ENCODE measurements at places on chromosomes 7 and 10. TPM values are rescaled to one million over a fixed set of nuclear protein-coding genes. Genes with fewer than 3 reads are reported as not detected.

The TCERG1L gene
- 1.4 TPM for polyA plus RNA-seq

The EIF3A gene
- 184 TPM for polyA plus RNA-seq

The RPA3 gene
- polyA plus RNA-seq, result 65.4 TPM

The IL6 gene
- polyA plus RNA-seq, result not detected

The EGR2 gene
- 4.0 TPM for polyA plus RNA-seq

The CYP2C18 gene
- 0.35 TPM for polyA plus RNA-seq

The OR2A7 gene
- 9.2 TPM for polyA plus RNA-seq

GRCh38 chr10:19947656-19948055 lies 131.4 kb downstream of the PLXDC2 start:
- DNase-seq, result no peak

GRCh38 chr7:19404912-19405329 lies 259.7 kb upstream of the FERD3L start:
- DNase-seq, result no peak

DNA sequence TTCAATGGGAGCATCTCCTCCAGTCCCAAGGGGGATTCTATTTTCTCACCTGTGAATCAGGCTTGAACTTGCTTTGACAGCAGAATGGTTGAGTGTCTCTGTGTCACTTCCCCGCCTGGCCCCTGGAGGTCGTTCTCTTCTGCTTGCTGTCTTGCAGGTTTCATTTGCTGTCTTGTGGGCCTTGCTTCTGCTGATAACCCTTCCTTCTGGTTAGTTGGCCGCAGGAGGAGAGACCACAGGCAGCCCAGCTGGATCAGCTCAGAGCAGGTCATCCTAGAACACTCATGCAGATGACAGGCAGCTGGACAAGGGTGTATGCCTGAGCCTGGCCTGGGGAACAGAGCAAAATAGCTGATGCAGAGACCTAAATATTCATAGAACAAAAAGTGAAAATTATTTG lies 344.2 kb upstream of the ADARB2 start:
- no peak for DNase-seq

GRCh38 chr10:86019141-86019540 lies 347.5 kb downstream of the GRID1 start:
- DNase-seq, result no peak

GRCh38 chr10:75245354-75246250 lies 9.8 kb upstream of the COMTD1 start:
- DNase-seq, result no peak

- no peak for DNase-seq
Observed at GRCh38 chr10:128587689-128588088, 461.5 kb upstream of the MKI67 start.

DNA sequence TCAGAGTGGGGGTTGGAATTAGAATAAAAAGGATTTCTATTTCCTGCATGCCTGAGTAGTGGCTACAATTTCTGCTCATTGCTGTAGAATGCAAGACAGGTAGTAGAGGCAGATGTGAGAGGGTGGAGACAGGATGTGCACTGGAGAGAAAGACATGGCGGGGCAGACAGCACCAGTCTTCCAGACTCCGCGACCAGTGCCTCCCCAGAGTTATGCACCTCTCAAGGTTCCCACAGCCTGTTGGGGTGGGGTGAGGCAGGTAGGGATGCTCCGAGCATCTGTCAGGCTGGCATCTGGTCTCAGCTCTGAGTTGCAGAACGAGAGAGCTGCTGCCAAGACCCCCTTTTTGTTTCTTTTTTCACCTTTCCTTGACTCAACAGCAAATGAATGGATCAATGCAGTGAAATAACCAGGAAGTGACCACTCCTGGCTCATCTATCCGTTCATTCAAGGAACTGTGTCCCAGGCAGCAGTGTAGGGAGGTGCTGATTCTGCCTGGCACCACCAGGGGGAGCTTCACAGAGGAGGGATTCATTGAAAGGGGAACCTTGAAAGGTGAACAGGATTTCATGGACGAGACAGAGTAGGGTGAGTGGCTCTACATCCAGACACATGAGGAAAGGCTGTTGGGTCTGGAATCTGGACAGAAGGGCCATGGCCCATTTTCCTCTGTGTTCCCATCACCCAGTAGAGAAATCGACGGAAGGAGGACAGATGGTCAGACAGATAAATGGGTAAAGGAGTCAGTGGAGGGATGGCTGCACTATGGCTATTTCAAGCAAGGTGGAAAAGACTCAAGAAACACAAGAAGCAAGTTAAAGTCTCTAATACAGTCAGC lies 17.2 kb upstream of the SLC18A3 start:
- peak; percentile 35 for DNase-seq

DNA sequence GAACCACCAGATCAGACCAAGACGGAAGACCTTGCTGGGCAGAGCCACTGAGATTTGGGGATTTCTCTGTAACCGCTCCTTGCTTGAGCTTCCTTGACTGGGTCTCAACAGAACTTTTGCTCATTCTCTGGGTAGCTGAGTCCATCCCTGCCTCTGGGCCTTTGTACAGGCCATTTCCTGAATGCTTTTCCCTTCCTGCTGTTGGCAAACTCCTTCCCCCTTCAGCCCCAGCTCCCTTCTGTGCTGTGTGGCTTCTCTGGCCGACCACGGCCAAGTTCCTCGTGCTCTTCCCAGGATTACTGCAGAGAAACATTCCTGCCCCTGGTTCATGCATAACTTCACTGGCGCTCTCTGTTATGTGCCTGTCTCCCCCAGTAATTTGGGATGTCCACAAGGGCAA lies 150.5 kb upstream of the GPR26 start:
- no peak for DNase-seq

- DNase-seq, result no peak
Observed at GRCh38 chr7:7254319-7254718, 72.0 kb downstream of the C1GALT1 start.

GRCh38 chr7:8089036-8089780 lies 120.6 kb downstream of the GLCCI1 start:
- no peak for DNase-seq

- no peak for DNase-seq
Observed at GRCh38 chr10:16919121-16919982, 102.1 kb upstream of the RSU1 start.

DNA sequence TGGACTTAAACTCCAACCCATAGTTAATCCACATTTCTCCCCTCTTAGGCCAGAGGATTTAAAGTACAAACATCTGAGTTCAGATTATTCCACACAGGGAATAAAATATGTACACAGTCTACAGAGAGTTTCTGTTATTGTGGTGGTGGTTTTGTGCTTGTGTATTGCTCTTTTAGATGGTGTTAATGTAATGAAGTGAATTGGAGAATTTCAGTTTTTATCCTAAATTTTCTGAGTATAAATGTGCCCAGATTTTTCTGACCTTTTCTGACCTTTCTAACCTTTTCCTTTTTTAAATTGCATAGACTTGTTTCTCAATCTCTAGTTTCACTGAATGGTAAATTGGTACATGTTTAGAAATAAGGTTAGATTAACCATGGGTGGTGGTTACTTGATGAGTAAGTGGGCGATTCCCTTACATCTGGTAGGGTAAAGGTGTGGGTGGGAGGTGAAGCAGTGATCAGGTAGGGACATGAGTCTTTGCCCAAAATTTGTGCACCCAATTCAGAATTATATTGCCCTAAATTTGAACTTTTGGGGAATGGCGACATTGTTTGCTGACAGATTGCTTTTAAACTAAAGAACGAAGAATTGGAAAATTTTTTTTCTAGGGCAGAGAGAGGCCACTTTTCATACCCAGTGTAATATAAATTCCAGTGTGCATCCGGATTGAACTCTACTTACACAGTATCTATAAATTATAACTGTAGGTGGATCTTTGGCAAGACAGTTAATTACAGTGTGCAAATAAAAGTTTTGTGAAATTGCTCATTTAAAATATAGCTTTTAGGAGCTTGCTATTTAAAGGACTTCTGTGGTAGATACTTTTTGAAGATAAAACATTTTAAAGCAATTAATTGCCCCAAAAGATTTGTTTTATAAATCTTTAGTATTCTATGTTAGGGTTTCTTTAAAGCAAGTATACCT lies 62.2 kb downstream of the ST7 start:
- no peak for DNase-seq

- no peak for DNase-seq
Observed at GRCh38 chr7:102888561-102889233, 24.1 kb upstream of the LRRC17 start.

DNA sequence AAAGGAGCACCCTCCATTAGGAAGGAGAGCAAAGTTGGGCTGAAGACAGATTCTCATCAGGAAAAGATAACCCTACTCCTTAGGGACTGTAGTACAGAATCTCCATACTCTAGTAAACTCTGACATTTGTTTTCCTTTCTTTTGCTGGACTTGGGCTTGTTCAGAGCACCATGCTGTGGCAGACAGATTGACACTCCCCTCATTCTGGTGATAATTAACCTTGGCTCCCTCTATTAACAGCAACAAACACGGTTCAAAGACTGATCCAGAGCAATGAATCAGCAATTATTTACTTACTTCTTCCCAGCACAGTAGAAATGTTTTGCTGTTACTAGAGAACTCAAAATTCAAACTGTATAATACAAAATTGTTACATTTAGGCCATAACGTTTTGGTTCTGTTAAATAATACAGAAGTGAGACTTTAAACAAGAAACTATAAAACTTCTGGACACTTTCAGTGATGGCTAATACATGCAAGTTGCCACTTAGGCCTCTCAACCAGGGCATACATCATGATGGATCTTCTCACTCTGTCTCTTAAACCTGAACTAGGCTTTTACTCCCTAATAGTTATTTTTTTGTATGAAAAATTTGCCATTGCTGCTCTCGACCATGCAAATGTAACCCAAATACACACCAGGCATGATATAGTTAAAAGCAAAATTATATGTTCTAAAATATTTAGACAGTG lies 639.0 kb downstream of the IPMK start:
- peak; percentile 28 for DNase-seq

GRCh38 chr7:67432536-67433234 lies 436.1 kb downstream of the TYW1 start:
- DNase-seq, result no peak

DNA sequence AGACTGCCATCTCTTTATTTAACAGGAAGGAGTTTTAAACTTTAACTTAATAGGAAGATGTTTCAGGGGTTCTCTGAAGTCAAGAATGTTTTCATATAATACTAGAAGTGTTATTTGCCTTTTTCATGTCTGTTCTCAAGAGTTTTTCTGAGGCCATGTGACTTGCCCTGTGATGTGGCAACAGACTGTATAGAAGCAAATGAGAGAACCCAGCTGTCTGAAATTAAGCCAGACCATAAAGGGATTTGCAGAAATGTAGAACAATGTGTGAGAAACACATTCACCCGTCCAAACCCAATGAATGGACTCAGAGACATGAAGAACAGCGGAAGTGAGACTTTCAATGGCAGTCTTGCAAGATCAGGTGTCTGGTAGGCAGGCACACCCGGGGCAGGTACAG lies 23.8 kb downstream of the MAPK8 start:
- no peak for DNase-seq

Data from right renal pelvis (tissue), 4 donors.